ENCODE measurements at places on chromosomes 6 and 20.

DNA sequence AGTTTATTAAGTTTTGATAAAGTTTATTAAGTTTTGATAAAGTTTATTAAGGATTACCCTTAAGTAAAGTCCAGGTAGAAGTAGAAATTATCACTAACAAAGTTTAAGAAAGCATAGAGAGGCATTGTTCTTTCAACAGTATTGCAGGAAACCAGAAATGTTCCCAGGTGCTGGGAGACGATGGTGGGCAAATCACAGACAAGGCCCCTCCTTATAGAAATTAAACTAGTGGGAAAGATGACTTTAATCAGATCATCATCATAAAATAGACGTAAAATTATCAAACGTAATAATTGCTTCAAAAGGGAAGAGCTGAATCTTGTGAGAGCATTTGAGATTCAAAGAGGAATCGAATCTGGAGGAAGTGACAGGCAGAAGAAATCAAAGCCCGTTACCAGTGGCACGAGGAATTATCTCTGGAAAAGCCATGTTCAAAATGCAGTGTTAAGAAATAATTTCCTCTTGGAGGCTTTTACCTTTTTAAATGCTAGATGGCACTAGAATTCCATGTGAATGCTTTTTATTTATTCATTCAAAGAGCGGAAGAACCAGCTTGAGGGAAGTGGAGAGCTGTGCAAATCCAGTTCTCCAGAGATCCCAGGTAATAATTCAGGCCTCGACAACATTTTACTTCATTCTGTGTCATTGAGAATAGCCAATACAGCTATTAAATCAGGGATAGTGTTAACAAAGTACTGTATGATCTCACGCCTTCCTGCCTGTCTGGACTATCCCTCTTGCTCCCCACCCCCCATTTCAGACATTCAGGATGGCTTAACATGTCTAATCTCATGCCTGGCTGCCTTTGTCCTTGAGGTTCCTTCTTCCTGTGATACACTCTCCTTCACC, 1.0 kb upstream of the APMAP start:
- DNase-seq = no peak

- no peak for DNase-seq
Measured at GRCh38 chr20:24736131-24736843, 212.8 kb upstream of the CST7 start.

GRCh38 chr20:36113036-36113435, 41.5 kb upstream of the EPB41L1 start:
- no peak for DNase-seq

GRCh38 chr6:117546674-117547073, 55.6 kb downstream of the GOPC start:
- DNase-seq = no peak

GRCh38 chr20:50561379-50562078, 51.3 kb downstream of the PTPN1 start:
- no peak for DNase-seq

DNA sequence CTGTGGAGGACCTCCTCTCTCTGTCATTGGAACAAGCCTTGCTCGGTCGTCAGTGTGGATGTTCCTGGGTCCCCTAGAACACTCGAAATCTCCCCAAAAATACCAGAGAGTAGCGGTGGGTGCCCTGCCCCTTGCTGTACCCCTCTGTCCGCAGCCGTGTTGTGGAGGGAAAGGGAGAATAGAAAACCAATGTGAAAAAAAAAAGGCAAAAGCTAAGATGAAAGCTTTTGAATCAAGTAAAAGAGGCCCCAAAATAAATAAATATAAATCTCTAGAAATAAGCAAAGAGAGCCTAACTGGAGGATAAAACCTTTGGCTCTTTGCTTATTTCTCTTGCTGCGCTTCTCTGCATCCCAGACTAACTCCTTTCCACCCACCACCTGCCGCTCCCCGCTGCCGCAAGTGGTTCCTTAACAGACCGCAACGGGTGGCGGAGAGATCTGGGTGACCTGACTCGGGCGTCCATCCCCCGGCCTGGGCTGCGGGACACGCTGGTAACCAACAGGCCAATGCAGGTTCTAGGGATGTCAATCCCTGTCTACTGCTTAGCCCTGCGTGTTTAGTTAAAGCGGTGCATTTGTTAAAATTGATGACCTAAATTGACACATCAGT, 110.0 kb downstream of the GPX5 start:
- no peak for DNase-seq

All from CD4-positive, alpha-beta T cell treated with Interleukin-17A for 1 hour (primary cell).